Esophagus muscularis mucosa (tissue), 4 donors: ENCODE measurements at places on chromosomes 1 and 21. TPM values are rescaled to one million over a fixed set of nuclear protein-coding genes. Genes with fewer than 3 reads are reported as not detected.
A peak's percentile ranks its signal among the peaks of the same experiment; 100 is the strongest.

Gene TEDDM1
- total RNA-seq = not detected

Gene AXDND1
- total RNA-seq = 2.5 TPM

Gene MPL
- 0.63 TPM for total RNA-seq

Gene ACTL8
- total RNA-seq = not detected

Gene OR2T11
- total RNA-seq = not detected

- peaks cover 37% of the 10 kb centered on the region for H3K4me1 ChIP-seq
- H3K27me3 ChIP-seq = no peaks in the 10 kb centered on the region
- no peak overlapping the region for H3K27ac ChIP-seq
Measured at GRCh38 chr1:151237678-151238466, 16.7 kb upstream of the PSMD4 start.

GRCh38 chr1:60739729-60740128 is 342.6 kb upstream of the NFIA start:
- peaks cover 8% of the 10 kb centered on the region for H3K4me1 ChIP-seq
- DNase-seq = no peak
- no peaks in the 10 kb centered on the region for H3K27me3 ChIP-seq
- H3K27ac ChIP-seq = no peak overlapping the region
- H3K36me3 ChIP-seq = no peaks in the 10 kb centered on the region

DNA sequence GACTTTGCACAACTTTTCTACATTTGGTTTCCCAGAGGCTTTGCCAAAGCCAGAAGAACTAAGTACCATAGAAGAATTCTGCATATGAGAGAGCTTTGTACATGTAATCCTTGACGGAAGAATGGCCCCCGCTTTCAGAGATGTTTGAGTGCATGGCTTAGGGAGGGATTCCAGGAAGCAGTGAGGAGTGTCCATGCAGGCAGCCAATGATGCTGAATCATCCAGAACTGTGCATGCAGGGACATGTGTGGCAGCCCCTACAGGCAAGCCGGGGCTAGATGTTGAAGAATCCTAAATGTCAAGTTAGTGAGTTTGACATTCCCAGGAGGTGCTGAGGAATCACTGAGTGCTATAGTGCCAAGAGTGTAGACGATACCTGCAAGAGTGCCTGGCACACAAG is 9.9 kb upstream of the HAO2 start:
- H3K27ac ChIP-seq = no peak overlapping the region
- peak; percentile 57 for DNase-seq
- H3K27me3 ChIP-seq = no peaks in the 10 kb centered on the region
- no peaks in the 10 kb centered on the region for H3K4me1 ChIP-seq
- H3K4me3 ChIP-seq = no peak overlapping the region

- no peak for DNase-seq
- H3K27me3 ChIP-seq = no peaks in the 10 kb centered on the region
- H3K36me3 ChIP-seq = peaks cover 14% of the 10 kb centered on the region
- peak overlapping the region; percentile 71 for H3K4me3 ChIP-seq
Measured at GRCh38 chr1:228488125-228488817, 1.1 kb downstream of the RNF187 start.

DNA sequence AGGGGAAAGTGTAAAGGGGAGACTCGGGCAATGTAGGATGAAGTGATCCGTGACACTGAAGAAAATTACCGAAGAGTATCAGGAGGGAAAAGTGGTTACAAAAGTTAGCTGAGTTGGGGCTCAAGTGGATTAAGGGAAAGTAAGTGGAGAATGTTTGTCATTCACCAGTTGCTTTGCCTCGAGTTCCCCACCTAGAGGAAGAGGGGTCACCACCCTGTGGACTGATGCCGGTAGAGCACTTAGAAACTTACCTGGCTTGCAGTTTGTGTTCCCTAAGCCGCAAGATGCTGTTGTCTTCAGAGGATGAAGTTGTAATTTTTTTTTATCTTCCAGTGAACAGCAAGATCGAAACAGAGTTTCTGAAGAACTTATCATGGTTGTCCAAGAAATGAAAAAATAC is 1.0 kb downstream of the PER3 start:
- H3K36me3 ChIP-seq = peaks cover 40% of the 10 kb centered on the region
- H3K27me3 ChIP-seq = no peaks in the 10 kb centered on the region
- peak overlapping the region; percentile 98 for H3K27ac ChIP-seq

DNA sequence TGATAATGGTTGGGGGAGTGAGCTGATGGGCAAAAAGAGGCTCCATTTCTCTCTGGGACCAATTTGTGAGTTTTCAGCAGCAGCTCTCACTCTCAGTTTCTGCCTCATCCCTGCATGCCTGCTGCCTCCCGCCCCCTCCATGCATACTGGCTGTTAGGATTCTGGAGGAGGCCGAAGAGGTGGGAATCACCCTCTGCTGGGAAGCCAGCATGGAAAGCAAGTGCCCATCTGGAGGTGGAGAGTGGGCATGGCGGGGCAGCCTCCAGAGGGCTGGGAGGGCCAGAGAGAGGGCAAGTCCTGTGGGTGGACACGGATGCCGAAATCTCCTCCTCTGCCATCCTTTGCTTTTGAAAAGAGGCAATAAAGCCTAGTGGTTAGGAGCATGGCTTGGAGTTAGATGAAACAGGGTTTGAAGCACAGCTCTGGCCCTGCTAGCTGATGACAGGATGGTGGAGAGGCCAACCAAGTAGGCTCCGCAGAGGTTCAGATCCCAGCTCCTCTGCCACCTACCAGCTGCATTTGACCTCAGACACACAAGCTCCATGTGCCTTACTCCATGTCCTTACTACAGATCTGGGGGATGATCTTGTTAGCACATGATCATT is 113.4 kb downstream of the GRIK3 start:
- no peak for DNase-seq
- H3K36me3 ChIP-seq = no peaks in the 10 kb centered on the region
- H3K27ac ChIP-seq = no peak overlapping the region
- H3K4me3 ChIP-seq = no peak overlapping the region

- H3K36me3 ChIP-seq = peaks cover 4% of the 10 kb centered on the region
- no peak overlapping the region for H3K4me3 ChIP-seq
- peaks cover 52% of the 10 kb centered on the region for H3K4me1 ChIP-seq
- H3K27me3 ChIP-seq = no peaks in the 10 kb centered on the region
Measured at GRCh38 chr1:111959436-111959835, 30.0 kb downstream of the KCND3 start.

DNA sequence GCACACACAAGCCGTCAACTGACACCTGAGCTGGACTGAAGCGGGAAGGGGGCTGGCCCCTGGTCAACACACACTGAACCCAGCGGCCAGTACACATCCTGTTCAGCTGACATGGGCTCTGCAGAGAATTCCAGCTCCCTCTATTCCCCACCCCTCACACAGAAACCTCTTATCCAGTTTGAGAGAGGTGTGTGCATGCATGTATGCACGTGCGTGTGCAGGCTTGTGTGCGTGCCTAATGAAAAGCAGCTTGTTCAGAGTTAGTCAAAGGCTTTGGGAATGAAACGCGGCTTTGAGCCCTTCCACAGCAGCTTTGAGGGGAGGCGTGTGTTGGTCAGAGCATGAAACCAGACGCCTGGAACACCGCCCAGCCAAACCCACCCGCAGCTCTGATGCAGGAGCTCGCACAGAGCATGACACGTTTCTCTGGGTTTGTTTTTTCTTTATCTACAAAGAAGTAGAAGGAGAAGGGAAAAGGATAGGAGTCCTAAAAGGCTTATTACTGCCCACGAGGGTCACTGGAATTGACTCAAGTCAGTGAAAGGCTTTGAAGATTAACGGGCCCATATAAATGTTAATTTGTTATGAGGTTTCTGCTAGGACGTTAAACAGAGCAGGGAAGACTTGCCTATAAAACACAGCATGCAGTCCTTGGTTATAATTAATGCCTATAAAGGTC is 184.2 kb downstream of the ETS2 start:
- no peaks in the 10 kb centered on the region for H3K36me3 ChIP-seq
- peak overlapping the region; percentile 42 for H3K27ac ChIP-seq
- peaks cover 82% of the 10 kb centered on the region for H3K4me1 ChIP-seq
- DNase-seq = no peak

GRCh38 chr1:40977716-40978115 is 1.8 kb upstream of the CTPS1 start:
- H3K27ac ChIP-seq = no peak overlapping the region
- H3K27me3 ChIP-seq = no peaks in the 10 kb centered on the region
- no peak for DNase-seq
- H3K4me1 ChIP-seq = peaks cover 35% of the 10 kb centered on the region
- no peaks in the 10 kb centered on the region for H3K36me3 ChIP-seq
- H3K4me3 ChIP-seq = no peak overlapping the region

- no peak overlapping the region for H3K27ac ChIP-seq
- DNase-seq = no peak
- no peaks in the 10 kb centered on the region for H3K36me3 ChIP-seq
- H3K4me1 ChIP-seq = no peaks in the 10 kb centered on the region
- H3K4me3 ChIP-seq = no peak overlapping the region
Measured at GRCh38 chr1:191579019-191579418, 579.2 kb upstream of the RGS18 start.

DNA sequence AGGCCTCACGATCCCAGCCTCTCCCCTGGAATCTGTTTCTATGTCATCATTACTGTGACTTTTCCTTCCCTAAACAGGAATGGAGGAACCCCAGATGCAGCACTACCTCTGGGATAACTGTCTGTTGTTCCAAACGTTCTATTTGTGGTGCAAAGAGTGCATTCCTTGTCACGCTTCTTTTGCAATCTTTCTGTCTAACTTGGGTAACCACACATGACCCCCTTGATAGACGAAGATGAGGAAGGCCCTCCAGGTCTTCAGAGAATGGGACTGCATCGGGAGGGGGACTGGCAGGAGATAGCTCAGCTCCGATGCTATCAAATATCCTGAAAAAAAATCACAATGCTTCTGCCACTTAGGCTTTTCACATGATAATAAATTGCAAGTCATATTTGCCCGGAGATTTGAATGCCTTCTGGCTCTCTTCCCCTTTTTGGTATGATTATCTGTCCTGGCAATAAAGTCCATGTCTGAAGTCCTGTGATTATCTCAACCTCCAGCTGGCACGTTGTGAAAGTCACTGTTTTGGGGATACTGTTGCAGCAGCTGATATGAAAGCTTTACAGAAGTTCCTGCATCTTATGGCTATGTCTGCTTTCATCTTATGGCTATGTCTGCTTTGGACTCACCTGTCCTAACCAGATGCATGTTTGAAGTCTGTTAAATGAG is 148.7 kb upstream of the LMO4 start:
- H3K4me1 ChIP-seq = no peaks in the 10 kb centered on the region
- no peaks in the 10 kb centered on the region for H3K36me3 ChIP-seq
- no peak overlapping the region for H3K27ac ChIP-seq
- no peak overlapping the region for H3K4me3 ChIP-seq

- peaks cover 25% of the 10 kb centered on the region for H3K4me1 ChIP-seq
- no peaks in the 10 kb centered on the region for H3K27me3 ChIP-seq
- DNase-seq = no peak
- H3K27ac ChIP-seq = no peak overlapping the region
- no peak overlapping the region for H3K4me3 ChIP-seq
Measured at GRCh38 chr1:16082283-16083038, 9.0 kb upstream of the FAM131C start.
